Osteoblast (primary cell): ENCODE measurements at places on chromosomes 12 and 14. TPM values are rescaled to one million over a fixed set of nuclear protein-coding genes. Genes with fewer than 3 reads are reported as not detected.

DNA sequence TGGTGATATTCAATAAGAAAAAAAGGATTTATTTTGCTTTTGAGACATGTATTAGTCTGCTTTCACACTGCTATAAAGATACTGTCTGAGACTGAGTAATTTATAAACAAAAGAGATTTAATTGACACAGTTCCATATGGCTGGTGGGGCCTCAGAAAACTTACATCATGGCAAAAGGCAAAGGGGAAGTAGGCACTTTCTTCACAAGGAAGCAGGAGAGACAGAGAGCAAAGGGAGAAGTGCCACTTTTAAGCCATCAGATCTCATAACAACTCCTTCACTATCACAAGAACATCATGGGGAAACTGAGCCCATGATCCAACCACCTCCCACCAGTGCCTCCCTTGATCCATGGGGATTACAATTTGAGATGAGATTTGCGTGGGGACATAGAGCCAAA is 43.9 kb downstream of the BHLHE41 start:
- no peak for DNase-seq

The CD69 gene
- total RNA-seq, result not detected in 2 replicates

- peak; percentile 65 for DNase-seq
Observed at GRCh38 chr12:71661977-71662530, 1.6 kb downstream of the ZFC3H1 start.

DNA sequence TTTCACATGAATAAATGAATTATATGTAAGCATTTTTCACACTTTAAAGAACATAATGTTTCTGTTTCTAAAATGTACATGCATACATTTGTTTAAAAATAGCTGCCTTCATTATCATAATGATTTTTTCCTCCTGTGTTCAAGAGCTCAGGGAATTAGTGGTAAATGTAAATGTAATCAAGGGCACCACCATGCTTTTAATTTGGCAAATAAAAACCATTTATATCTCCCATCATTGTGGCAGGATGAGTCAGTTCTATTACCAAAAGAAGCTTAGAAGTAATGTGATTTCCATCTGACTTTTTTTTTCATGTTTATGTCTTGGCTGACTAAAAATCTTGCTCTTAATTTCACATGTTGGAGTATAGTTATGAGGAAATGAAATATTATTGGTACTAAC is 176.1 kb downstream of the GXYLT1 start:
- DNase-seq, result no peak

GRCh38 chr14:79111987-79112501 is 941.9 kb downstream of the NRXN3 start:
- DNase-seq, result no peak

DNA sequence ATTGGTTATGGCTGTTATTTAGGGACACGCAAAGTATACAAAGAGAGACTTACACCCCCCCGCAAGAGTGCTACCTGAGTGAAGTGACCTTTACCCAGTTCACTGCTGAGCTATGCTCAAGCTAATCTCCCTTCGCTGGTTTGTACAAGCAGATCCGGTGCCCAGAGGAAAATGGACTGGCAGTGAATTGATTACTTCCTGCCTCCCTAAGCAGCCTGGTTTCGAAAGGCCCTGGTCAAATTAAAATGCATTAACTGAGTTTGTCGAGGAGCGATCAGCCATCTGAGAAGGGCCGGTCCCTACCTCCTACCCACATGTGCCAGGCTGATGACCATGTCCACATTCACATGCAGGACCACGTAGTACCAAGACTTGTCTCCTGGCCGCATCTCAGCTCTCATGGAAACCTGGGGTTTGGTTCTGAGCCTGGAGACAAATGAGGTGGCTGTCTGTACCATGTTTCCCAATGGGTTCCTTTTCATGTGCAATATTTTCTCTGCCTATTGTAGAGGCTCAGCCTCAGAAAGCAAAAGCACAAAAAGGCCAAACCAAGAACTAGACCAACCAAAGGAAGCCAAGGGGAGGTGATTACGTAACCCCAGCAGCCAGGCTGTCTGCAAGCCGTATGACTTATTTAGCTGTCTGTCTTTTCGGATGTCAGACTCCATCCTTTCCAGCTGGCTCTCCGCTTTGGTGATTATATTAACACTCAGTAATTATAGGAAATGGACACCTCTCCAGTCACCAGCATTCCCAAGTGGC is 284.7 kb upstream of the PWP1 start:
- no peak for DNase-seq

The MUCL1 gene
- total RNA-seq, result not detected in 2 replicates
